Occipital lobe (tissue), 3 donors: ENCODE measurements at places on chromosomes 2 and 18.

GRCh38 chr2:178782236-178782635, 25.0 kb downstream of the TTN start:
- no peak for DNase-seq

GRCh38 chr2:37366773-37367172, 22.3 kb downstream of the QPCT start:
- DNase-seq = no peak

DNA sequence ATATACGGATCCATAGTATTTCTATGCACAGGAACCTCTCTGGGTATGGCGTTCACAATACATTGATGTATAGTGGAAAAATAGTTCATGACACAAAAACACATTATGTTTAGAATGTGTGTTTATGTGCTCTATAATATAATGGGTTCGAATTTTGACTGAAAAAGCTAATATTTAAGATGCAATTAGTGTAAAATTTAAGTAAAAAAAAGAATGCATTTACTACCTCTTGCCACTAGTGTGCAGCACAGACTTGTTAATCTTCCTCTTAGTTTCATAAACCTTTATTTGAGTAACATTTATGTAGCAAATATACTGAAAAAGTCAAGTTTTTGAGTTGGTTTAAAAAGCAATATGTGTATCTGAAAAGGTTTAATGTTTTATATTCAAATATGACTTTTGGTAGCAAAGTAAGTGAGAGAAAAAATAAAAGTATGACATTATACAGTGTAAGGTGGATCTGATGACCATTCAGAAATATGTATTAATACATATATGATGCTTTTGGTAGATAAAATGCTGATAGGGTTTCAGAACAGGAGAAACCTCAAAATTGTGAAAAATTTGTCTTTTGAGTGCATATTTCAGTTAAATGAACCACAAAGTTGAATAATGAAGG, 49.4 kb downstream of the CCDC102B start:
- DNase-seq = no peak

DNA sequence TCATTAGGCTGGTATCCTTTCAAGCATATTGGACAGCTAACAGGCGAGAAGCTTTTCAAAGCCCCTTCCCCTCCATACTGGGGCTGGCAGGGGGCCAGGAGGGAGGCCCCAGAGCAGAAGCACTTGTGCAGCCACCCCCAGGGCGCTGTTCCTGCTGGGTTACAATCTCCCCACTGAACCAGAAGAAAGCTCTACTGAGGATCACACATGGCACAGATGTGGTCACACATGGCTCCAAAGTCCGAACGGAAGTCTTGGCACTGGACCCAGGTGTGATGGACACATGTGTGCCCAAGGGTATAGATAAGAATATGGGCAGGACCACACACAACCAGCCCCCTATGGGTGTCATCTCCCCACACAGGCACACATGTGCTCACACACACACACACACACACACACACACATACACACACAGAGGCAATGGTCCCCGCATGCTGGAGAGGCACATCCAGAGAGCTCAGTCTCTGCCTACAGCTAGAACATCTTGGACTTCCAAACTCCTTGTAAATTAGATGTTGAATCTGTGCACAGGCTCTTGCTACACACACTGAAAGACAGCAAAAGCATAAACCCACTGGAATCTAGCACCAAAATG, 56.4 kb downstream of the TTC32 start:
- no peak for DNase-seq

GRCh38 chr2:80238692-80239469, 65.7 kb downstream of the LRRTM1 start:
- DNase-seq = no peak

DNA sequence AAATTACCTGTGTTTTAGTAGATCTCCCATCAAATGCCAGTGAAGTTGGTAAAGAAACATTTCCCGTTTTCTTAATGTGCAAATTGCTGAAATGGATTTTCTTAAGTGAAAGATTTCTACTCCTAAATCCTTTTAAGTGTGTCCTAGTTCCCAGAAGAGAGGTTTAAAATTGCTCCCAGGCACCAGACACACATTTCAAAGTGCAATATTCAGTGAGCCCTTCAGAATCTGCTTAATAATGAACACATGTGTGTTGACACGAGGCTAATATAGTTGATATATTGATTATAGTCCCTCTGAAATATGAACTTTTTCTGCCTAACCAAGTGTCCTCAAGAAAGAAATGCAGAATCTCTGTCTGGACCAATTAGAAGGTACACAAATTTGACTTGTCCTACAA, 861.7 kb upstream of the CNTNAP5 start:
- DNase-seq = no peak

DNA sequence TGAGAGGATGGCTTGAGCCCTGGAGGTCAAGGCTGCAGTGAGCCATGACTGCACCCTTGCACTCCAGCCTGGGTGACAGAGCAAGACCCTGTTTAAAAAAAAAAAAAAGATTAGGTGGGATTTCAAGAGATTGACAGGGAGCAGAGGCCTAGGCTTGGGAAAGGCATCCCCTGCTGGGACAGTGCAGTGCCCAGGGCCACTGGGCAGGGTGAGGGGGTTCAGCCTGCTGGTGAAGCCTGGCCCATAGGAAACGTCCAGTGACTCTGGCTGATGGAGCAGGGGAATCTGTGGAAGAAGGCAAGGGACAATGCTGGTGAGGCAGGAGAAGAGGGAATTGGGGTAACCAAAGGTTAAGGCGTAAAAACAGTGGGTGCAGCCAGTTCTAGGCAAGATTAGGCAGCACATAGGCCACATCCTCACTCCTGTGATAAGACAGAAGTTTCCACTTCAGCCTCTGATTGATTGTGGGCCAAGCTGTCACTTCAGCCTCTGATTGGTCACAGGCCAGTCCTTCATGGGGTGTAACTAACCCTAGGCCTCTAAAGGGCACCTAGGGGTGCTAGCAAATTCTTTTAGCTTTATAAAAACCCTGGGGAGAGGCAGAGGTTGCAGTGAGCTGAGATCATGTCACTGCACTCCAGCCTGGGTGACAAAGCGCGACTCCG, 128.6 kb downstream of the MSH2 start:
- DNase-seq = no peak

- no peak for DNase-seq
These were observed 84.9 kb downstream of the BAZ2B start for GRCh38 chr2:159531475-159531874.

- DNase-seq = peak; percentile 8
These were observed 20.5 kb downstream of the TYMS start for GRCh38 chr18:677951-678381.
